ENCODE measurements at places on chromosomes 12 and 14.

DNA sequence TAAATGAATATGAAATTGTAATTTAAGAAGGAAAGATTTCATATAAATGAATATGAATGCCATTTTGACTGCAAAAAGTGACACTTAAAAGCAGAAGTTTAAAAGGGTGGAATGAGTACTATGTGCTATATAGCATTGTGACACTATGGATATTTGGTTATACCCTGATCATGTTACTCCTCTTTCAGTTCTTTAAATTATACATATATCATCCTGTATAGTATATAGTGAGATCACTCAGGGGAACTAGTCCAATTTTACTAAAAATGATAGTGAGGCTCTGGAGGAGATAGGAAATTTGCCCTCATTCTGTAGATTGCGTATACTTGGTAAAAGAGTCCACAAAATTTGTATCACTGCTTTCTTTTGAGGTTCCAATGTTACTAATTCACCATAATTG is 155.7 kb upstream of the BTG1 start:
- DNase-seq = no peak

DNA sequence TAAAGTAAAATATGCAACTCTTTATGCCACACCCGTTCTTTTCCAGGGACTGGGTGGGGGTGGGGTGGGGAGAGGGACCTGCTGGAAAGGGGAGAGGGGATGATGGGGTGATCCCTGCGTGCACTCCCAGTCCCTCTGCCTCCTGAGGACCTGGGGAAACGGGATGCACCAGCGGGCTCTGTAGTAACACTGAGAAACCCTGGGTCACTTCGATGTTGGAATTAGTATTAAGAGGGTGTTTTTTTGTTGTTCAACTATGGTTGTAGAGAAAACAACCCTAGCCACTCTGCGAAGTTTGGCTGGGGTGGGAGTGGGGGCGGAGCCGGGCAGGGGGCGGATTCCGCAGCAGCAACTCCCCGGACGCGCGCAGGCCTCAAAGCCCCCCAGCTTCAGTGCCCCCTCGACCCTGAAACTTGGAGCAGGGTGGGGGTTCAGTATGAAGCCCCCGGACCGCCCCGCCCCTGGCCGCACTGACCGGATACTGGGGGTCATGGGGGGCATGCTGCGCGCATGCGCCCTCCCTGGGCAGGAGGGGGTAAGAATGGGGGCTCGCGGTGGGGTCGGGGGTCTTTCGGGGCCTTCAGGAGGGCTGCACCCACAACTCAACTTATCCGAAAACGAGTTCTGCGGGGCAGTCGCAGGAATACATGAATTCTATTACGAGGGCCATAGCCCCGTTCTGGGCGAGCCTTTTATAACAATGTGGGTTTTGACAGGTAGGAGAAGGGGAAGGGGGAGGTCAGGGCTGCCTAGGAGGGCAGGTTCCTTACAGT is 1.3 kb upstream of the ARHGEF25 start:
- DNase-seq = no peak

- no peak for DNase-seq
Observed at GRCh38 chr14:82879949-82880535, 1346.4 kb upstream of the SEL1L start.

- DNase-seq = no peak
Observed at GRCh38 chr12:64600164-64600561, 10.1 kb upstream of the RASSF3 start.

DNA sequence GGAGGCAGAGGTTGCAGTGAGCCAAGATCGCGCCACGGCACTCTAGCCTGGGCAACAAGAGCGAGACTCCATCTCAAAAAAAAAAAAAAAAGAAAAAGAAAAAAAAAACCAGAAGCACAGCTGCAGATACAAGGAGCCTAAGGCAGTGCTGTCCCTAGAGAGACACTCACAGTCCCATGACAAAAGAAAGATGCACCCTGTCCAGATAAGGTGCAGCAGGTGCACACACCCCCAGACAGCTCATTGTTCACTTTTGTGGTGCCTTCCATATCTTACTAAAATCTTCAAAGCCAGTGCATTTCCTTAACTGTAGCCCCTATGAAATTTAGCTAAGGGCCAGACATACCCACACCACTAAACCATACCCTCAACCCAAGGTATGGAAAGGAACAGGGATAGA is 7.7 kb upstream of the NRL start:
- DNase-seq = no peak

DNA sequence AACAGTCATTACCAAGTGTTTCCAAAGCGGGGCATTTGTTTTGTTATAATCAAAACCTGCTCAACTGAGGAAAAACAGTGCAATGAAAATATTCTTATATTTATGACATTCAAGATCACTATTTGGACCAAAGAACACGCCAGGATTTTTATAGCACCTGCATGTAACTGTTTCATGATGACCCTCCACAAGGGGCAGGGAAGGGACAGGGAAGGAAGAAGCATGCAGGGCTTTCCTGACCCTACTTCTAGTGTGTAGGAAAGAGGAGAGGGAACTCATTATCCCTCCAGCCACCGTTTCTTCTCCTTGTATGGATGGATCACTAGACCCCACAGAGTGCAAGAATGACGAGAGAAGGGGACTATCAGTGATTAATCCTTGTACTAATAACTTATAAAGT is 49.4 kb downstream of the SPPL3 start:
- no peak for DNase-seq

- DNase-seq = no peak
Observed at GRCh38 chr14:67569651-67570290, 30.3 kb downstream of the PIGH start.

DNA sequence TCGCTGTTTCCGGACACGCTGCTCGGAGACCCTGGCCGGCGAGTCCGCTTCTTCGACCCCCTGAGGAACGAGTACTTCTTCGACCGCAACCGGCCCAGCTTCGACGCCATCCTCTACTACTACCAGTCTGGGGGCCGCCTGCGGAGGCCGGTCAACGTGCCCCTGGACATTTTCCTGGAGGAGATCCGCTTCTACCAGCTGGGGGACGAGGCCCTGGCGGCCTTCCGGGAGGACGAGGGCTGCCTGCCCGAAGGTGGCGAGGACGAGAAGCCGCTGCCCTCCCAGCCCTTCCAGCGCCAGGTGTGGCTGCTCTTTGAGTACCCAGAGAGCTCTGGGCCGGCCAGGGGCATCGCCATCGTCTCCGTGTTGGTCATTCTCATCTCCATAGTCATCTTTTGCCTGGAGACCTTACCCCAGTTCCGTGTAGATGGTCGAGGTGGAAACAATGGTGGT is 90.0 kb downstream of the GALNT8 start:
- DNase-seq = no peak

DNA sequence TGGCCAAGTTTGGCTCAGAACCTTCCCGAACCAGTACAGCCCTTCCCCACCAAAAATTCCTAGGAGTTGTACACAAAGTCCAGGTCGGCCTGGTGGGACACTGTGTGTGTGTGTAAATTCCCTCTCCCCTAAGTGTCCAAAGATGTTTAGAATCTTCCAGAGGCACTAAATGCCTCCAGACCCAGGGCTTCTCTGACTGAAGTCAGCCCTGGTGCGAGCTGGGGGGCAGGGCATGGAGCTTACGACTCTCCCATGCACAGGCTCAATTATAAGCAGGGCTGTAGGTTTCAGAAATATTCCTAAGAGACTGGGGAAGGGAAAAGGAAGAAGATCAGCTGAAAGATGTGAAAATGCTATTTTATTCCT is 106.9 kb upstream of the ATF7IP start:
- DNase-seq = no peak

DNA sequence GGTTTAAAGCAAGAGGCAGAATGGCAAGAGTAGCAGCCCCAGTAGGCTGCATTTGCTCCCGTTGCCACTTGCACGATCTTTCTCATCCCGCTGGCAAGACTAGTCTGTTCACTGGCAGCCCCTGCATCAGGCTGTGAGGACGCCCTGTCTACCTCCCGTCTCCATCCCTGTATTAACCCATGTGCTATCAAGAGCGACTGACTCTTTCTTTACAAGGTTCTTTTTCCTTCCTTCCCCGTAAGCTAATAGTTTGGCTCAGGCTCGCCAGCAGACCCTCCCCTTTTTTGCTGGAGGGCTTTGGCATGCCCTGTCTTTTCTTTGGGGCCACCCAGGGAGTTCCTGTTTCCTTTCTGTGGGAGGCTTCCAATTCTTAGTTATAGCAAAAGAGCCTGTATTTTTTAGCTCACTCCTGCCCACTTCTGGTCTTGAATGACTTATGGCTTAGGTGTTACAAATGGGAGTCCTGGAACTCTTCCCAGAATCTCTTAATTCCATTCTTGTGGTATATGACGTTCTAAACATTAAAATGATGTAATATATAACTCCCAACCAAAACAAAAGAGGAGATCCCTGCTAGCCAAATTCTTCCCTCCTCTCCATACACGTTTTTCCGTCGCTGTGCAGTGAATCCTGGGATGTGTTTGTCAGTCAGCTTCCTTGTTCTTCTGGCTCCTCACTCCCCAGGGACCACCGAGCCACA is 149.0 kb downstream of the PRKCH start:
- no peak for DNase-seq

- DNase-seq = no peak
Observed at GRCh38 chr14:58972233-58973017, 216.0 kb upstream of the DAAM1 start.

- no peak for DNase-seq
Observed at GRCh38 chr12:76679778-76680177, 84.1 kb upstream of the ZDHHC17 start.

GRCh38 chr12:68951652-68952051 is 18.7 kb upstream of the CPM start:
- no peak for DNase-seq

DNA sequence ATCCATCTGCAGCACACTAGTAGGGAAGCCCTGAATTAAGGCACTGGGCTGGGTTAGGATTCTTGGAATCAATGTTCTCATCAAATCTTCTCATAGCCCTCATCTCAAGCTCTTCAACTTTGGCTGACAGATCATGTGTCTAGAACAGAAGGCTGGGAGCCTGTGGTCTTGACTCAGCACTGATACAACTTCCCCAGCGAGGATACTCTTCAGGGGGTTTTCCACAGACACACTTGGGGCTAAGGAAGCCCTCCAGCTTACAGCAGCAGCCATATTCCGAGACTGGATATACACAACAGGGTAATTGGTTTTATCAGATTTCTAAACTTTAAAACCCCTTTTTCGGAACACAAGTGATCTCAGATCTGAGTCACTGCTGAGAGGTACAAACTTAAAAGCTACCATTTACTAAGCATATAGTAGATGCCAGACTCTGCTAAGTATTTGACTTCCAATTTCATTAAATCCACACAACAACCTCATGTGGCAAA is 3.5 kb downstream of the FMNL3 start:
- DNase-seq = peak; percentile 65

GRCh38 chr12:3991798-3992580 is 118.8 kb upstream of the PARP11 start:
- DNase-seq = no peak

Measured in activated CD4-positive, alpha-beta T cell treated with anti-CD3 and anti-CD28 coated beads, Interleukin-2, amount 50 U/mL, for 16 hours (primary cell).